ENCODE measurements at places on chromosomes 3 and 15.

DNA sequence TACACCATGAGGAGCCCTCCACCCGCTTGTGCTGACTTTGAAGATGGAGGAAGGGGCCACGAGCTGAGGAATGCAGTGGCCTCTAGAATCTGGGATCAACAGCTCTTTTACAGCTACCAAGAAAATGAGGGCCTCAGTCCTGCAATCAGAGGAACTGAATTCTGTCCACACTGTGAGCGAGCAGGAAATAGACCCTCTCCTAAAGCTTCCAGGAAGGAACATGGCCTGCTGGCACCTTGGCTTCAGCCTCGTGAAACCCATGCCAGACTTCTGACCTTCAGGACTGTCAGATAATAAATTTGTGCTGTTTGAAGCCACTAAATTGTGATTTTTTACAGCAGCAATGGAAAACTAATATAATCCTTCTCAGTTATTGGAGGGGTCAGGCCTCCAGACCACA lies 61.9 kb downstream of the RAB11A start:
- DNase-seq: no peak

- DNase-seq: no peak
These were observed 17.1 kb downstream of the BHLHE40 start for GRCh38 chr3:4996223-4996765.

GRCh38 chr15:59396679-59397078 lies 24.0 kb upstream of the MYO1E start:
- DNase-seq: no peak

DNA sequence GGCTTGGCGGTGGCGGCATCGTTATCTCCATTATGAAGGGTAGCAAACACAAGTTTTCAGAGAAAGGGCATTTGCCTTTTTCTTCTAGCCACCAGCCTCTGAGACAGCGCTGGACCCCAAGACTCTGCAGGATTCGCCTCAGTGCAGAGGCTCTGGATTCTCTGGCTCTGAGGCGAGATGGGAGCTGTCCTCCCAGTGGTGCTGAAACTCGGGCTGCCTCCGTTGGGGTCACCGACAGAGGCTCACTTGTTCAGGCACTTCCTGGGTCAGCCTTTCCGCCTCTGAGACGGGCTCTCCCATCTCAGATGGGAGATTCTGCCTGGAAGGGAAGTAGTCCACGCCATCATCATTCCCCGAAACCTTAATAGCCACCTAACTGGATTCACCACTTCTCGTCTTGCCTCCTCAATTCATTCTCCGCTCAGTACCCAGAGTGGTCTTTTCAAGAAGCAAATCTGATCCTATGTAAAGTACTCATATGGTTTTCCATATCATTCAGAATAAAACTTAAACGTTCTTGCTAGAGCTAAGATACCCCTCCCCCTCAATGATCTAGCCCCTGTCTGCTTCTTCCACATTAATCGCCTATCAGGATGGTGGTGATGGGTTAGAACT lies 76.9 kb downstream of the RHCG start:
- DNase-seq: peak; percentile 28

DNA sequence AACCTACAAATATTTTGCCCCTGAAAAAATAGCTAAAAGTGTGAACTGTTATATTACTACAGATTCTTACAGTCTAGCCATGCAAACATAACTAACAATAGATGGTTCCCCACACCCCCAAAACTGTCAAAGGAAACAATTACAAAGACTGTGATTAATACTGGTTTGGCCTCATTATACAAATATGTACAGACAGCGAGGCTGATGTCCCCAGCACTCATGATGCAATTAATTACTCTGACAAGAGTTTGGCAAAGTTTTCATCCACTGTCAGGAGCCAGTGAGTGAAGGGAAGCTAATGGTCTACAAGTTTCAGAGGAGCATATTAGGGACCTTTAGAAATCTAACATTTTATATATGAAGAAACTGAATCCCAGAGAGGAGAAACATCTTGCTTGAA lies 61.0 kb downstream of the HMG20A start:
- peak; percentile 83 for DNase-seq

GRCh38 chr15:71458089-71458660 lies 342.9 kb downstream of the THSD4 start:
- DNase-seq: no peak

- no peak for DNase-seq
These were observed 156.0 kb downstream of the TP63 start for GRCh38 chr3:189787191-189787590.

- peak; percentile 40 for DNase-seq
These were observed 516.9 kb upstream of the TBL1XR1 start for GRCh38 chr3:177713928-177714900.

- DNase-seq: peak; percentile 87
These were observed 203.3 kb upstream of the IL12A start for GRCh38 chr3:159785273-159785708.

DNA sequence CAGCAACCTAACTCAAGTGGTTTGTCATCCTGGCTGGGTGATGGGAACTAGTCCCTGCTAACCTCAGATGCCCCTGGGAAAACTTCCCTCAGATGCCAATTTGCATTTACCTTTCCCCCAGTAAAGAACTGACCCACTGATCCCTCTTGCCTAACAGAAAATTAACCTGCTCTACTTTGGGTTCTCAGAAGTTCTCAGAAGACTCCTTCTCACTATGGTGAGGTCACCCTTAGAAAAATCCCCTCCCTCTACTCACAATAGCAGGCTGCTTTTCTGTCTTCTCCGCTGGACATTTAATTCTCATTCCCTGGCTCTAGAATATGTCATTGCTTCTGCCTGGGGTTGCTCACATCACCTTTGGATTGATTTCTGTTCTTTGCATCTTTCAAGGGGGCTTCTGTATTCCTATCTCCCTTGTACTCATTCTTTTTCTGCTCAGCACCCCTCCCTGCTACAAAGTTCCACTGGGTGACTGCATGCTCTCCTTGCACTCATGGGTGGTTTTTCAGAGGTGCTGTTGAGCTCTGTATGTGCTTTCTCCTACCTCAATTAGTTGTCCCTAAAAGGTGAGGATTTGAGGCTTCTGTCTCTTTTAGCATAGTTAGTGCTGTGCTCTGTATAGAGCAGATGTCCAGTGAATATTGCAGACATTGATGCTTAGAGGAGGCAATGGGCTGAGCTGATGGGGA lies 869 bp downstream of the PLA1A start:
- DNase-seq: no peak

Measured in fibroblast of skin of right quadriceps (primary cell).